ENCODE measurements at places on chromosomes 1 and 21.

DNA sequence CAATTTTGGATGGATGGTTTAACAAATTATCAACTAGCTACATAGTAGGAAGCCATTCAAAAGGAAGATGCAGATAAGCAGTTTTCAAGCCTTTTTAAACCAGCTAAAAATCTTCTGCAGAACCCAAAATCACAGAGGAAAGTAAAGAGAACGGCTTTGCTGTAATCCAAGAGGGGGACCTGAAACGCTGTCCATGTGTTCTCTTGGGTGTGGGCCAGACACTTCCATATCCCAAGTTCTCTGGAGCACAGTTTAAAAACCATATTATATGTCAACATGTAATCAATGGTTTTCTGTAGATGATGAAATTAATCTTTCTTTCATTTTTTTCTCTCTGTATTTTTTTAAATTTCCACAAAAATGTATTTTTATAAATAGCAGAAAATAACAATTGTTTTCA lies 90.5 kb downstream of the SELENOF start:
- DNase-seq = no peak

DNA sequence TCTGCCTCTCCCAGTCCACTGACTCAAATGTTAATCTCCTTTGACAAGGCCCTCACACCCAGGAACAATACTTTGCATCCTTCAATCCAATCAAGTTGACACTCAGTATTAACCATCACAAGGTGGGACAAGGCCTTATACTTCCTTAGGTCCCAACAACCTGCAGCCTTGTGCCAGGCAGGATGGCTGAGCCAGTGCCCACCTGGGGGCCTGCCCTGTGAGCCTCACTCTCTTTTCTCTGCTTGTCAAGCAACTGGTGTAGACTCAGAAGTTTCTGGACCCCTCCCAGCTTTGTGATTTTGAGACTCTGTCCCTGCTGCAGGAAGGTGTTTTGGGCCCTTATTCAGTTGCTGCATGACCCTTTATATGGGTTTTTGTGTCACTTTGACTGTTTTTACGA lies 310.0 kb upstream of the C1orf174 start:
- no peak for DNase-seq

DNA sequence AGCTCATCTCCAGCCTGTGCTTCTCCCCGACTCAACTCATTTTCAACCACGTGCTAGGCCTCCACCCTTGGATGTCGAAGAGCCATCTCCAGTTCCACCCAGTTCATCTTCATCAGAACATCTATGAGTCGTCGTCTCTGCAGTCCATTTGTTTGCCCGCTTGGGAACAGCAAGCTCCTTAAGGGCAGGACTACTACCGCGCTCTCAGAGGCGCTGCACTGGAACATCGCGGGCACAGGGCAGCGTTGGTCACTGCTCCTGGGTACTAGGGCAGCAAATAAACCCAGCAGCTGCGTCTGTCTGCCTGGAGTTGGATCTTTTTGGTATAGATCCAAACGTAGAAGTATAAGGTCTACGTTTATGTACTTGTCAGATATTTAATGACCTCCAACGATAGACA lies 478 bp upstream of the PRDM2 start:
- no peak for DNase-seq

DNA sequence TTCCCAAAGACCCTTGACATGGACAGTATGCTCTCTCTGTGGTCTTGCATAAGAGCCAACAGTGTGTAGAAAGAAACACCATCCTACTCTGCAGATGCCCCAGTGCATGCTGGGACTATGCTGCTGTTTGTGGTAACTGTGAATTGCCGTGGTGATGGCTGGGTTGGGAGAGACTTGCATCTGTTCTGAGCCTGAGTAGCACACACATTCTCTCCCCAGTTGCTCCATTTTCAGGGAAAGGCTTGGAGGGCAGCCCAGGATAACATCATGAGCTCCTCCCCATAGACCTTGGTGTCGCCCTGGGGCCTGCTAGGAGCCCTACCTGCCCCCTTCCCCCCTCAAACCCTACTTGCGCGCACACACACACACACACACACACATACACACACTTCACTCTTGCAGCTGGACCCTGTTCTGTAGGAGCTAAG lies 120.9 kb upstream of the IPO9 start:
- DNase-seq = no peak

DNA sequence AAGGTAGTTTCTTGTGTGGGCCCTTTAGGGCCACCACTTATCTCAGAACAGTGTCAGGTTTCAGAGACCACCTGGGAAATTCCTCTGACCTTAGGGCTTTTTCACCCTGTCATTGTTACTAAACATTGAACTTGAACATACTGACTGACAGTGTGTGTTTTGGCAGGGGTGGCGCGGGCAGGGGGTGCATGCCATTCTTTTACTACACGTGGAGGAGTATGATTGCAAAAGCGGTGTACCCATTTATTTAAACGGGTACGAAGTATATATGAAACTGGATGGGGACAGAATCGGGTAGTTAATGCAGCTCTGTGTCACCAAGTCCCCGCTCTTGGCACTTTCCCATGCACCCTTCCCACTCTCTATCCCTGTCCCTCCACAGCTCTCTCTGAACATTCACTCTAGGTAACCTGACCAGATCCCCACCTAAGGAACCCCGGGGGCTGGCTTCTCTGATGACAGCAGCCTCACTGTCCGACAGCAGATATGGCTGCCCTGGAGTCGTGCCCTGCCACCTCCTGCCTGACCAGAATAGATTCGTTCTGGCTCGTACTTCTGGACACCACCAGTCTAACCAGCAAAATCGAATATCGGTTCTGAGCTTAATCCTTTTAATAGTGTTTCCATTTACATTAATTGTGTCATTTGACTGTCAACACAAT lies 51.3 kb downstream of the NFASC start:
- DNase-seq = no peak

DNA sequence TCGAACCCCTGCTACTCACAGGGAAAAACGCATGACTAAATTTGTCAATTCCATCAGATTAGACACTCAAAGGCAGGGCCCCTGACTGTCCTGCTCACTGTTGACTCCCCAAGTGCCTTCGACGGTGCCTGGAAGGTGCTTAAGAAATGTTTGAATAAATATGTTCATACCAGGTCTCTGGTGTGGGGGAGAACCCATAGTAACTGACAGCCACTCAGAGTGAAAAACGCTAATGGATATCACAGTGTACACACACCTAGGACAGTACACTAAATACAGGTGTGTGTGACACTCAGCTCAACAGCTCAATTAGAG lies 39.7 kb upstream of the WASF2 start:
- no peak for DNase-seq

- no peak for DNase-seq
Observed at GRCh38 chr1:162329826-162330225, 46.8 kb downstream of the SPATA46 start.

DNA sequence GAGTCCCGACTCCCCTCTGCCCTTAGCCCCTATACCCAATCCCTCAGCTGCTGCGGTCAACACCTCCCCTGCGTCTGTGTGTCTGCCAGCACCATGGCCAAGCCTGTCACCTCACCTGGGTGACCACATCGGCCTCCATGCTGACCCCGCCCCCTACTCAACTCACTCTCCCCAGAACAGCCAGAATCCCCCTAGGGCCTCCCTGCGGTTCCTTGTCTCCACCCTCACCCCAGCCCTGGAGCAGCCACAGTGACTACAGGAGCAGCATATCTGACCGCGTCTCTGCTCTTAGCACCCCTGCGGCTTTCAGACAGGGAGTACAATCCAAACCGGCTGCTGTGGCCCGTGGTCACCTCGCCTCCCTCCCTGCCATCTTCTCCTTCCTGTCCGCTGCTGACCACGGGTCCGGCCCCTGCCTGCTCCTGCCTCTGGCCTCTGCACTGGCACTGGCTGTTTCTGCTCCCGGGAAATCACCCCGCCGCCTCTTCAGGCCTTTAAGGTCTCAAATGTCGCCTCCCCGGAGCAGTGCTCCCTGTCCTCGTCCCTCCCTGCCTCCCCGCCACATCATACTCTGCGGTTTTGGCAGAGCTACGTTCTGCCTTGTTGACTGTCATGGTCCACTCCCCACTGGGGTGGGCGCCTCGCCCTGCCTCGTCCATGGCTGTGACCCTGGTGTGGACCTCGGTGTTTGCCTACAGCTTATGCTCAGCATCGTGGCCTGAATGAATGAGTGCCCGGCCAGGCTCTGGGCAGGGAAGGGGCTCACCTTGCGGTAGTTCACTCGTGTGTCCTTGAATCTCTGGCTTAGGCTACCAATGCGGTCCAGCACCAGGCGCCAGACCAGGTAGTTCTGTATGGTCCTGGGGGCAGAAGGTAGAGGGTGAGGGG lies 11.1 kb downstream of the PRXL2B start:
- no peak for DNase-seq

GRCh38 chr1:30190511-30191153 lies 532.8 kb downstream of the MATN1 start:
- DNase-seq = no peak

Data from activated CD4-positive, alpha-beta T cell treated with anti-CD3 and anti-CD28 coated beads, Interleukin-2, amount 50 U/mL, for 16 hours (primary cell).